Right lobe of liver (tissue), 6 donors: ENCODE measurements at places on chromosomes 5 and 9. TPM values are rescaled to one million over a fixed set of nuclear protein-coding genes. Genes with fewer than 3 reads are reported as not detected.
A peak's percentile ranks its signal among the peaks of the same experiment; 100 is the strongest.

ANKRD18B gene
- total RNA-seq, result 1.3 TPM

BTF3 gene
- 157 TPM for total RNA-seq

RPS23 gene
- 714 TPM for total RNA-seq

DDX4 gene
- not detected for total RNA-seq

DNA sequence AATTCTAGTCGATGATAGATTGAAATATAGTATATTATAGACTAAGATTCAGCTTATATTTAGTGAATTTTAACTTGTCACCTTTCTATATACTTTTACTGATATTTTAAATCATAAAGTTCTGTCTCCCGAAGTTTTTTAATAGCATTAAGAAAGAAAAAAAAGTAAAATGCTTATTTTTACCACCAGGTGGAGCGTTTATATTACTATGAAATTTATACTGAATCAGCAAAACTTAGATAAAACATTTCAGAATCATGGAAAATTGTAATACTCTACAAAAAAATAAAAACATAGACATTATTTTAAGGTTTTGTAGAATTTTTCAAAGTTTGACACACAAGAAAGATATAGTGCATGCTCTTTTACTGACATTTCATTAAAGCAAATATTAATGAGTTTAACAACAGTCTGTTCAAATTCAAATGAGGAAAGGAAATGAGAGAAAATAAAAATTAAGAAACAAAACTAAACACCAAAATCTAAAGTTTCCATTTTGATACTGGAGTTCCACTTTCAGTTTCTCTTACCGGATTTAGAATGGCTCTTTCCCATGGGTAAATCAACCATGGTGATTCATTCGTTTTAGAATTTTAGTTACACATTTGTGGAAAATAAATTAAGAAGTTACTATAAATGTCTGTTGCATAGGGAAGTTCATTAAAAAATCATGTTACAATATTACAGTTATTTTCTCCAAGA is 1035.3 kb downstream of the CDH12 start:
- no peak for DNase-seq

- no peak for DNase-seq
Measured at GRCh38 chr5:72835633-72836032, 19.2 kb downstream of the TNPO1 start.

GRCh38 chr5:180589771-180590542 is 1.3 kb downstream of the SCGB3A1 start:
- peak; percentile 25 for DNase-seq

- DNase-seq, result no peak
Measured at GRCh38 chr5:136724161-136724560, 358.8 kb upstream of the TRPC7 start.

DNA sequence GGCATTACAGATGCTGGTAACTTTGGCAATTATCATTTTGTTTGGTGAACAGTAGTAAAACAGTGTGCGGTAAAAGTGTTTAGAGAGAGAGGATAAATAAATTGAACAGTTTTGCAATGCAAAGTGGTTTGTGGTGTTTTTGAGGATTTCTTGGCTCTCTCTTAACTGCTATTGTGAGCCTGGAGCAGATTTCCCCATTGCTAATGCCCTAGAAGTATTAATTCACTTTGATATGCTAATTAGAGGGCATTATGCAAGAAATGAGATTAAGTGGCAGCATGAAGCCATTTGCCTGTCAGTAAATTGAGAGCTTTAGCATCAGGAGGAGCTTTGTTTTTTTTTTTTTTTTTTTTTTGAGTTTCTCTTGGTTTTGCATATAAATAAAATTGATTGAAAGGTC is 8.2 kb downstream of the PBX3 start:
- DNase-seq, result no peak

- DNase-seq, result no peak
Measured at GRCh38 chr9:131635285-131635684, 90.0 kb downstream of the PRRT1B start.

DNA sequence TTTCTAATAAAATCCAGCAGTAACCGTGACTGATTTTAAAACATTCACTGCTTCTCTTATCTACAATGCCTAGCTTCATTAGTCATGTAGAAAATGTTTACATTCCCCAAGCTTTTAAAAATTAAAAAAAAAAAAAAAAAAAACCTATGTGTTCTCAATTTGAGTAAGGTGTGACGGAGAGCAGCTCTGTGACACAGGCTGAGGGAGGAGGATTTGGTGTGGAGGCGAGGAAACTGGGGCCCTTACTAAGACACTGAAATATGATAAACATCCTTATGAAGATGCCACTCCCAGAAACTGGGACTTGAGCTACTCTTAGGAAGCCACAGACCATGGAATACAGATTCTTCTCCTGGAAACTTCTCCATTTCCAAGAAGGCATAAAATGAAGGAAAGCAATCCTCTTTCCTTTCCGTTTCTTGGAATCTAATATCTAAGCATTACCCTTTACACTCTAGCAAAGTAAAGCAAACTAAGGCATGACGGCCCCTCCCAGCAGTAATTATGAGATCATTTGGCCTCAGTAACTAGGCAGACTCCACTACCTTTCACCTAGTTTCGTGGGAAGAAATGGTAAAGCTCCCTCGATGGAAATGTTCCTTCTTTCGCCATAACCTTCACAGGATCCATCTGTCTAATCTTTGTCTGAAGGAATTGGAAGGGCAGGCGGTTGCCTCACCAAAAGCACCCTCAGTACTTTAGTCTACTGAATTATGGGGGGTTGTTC is 23.5 kb downstream of the GRAMD2B start:
- no peak for DNase-seq

- no peak for DNase-seq
Measured at GRCh38 chr9:132260846-132261245, 93.9 kb downstream of the SETX start.

DNA sequence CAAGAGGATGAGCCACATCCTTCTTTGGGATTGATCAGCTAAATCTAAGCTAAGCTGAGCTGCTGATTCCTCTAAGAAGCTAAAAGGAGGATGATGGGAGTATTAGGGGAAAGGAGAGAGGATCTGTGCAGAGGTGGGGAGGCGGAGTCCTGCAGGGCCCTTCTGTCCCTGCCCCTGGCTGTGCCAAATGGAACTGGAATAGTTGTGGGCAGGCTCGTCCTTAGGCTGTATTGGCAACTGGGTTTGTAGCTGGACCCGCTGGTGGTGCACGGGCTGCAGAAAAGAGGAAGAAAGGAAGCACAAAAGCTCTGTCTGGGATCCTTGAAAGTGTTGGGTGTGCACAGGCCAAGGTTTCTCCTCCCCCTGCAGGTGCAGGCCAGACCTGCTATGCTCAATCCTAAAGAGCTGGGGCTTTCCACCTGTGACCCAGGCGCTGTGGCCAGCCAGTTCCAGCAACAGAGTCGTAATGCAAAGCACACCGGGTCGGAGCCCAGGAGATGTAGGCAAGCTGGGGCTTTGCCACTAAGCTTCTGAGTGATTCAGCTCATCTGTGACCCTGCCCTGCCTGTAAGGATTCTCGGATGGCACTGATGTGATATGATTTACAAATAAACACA is 9.8 kb downstream of the CLTB start:
- no peak for DNase-seq
